H54 (cell line): ENCODE measurements at places on chromosomes 3 and 15.
A peak's percentile ranks its signal among the peaks of the same experiment; 100 is the strongest.

GRCh38 chr3:97510795-97511194, 253.8 kb upstream of the ARL6 start:
- DNase-seq: no peak

GRCh38 chr3:179772297-179772696, 119.5 kb downstream of the USP13 start:
- no peak for DNase-seq

GRCh38 chr3:8629151-8630021, 15.2 kb downstream of the SSUH2 start:
- DNase-seq: peak; percentile 87

- DNase-seq: no peak
Observed at GRCh38 chr3:125136966-125137357, 75.6 kb downstream of the SLC12A8 start.

- DNase-seq: no peak
Observed at GRCh38 chr3:146851665-146852064, 246.5 kb upstream of the PLSCR5 start.

DNA sequence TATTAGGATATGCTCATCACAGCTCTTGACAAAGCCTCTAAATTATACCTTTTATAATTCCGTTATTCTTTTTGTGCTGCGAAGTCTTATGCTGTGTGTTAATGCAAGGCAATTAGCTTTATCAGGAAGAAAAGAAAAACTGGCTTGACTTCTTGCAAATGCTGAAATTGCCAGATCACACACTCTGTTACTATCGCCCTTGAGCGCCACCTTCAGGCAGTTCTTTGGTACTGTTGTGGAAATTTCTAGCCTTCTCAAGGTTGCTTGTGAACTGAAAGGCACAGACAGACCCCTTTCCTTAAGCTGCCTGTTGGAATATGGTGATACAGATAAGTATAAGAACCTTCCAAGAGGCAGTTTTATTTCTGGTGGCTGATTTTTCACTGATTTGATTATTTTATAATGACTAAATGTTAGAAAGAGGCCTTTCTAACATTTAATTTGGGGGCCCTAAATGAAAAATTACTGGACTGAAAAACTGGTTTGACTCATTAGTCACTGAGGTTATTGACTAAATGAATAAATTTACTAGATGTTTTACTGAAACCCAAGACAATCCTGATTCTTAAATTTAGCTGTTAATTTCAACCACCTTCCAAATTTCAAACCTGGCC, 126.2 kb upstream of the RASGRP1 start:
- no peak for DNase-seq

DNA sequence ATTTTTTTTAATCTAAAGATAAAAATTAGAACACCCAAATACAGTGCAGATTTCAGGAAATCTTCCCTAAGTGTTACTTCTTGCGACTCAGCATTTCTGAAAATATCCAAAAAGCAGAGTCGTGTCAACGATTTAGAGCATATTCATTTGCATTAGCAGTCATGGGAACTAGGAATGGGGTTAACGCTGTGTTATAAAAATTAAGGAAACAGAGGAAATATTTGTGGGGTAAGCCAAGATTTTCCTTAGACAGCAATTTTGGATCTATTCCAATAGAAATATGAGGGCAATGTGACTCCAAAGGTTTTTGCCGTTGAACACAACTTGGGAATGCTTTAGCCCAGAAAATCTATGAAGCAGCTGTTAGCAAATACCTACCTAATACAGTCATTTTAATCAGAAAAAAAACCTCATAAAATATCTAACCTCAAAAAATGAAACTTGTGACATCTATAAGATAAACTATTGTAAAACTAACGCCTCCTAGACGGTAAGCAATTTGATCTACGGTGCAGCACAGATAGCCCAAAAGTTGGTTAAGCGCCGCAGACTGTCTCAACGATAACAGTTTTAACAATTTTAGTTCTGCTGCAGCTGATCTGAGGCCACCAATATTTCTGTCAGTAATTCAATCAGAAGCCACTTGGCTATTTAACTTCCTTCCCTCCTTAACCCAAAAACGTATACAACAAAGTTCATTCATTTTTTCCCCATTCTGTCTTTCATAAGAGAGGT, 5.8 kb upstream of the ATP11B start:
- no peak for DNase-seq

DNA sequence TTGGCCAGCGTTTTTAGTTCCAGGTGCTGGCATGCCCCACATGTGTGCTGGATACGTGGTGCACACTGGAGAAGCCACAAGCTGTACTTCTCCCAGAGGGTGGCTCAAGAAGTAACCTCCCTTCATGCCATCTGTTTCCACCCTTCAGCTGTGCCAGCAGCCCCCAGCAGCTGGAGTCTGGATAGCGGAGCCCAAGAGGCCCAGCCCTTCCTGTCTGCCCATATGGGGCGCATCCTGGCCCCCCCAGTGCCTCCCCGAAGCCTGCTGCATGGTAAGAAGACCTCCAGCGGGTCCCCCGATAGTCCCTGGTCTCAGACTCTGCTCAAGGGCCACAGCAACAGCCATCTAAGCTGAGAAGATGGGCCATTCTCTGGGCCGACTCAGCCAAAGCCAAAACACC, 5.8 kb upstream of the MANF start:
- no peak for DNase-seq

- DNase-seq: no peak
Observed at GRCh38 chr3:13011573-13012220, 61.5 kb downstream of the IQSEC1 start.

GRCh38 chr15:101088788-101089578, 162.9 kb downstream of the CHSY1 start:
- no peak for DNase-seq

DNA sequence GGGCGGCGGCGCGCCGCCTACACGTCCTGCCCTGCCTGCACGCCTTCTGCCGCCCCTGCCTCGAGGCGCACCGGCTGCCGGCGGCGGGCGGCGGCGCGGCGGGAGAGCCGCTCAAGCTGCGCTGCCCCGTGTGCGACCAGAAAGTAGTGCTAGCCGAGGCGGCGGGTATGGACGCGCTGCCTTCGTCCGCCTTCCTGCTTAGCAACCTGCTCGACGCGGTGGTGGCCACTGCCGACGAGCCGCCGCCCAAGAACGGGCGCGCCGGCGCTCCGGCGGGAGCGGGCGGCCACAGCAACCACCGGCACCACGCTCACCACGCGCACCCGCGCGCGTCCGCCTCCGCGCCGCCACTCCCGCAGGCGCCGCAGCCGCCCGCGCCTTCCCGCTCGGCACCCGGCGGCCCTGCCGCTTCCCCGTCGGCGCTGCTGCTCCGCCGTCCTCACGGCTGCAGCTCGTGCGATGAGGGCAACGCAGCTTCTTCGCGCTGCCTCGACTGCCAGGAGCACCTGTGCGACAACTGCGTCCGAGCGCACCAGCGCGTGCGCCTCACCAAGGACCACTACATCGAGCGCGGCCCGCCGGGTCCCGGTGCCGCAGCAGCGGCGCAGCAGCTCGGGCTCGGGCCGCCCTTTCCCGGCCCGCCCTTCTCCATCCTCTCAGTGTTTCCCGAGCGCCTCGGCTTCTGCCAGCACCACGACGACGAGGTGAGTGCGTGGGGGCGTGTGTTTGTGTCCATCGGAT, 602 bp downstream of the TRIM71 start:
- DNase-seq: no peak

DNA sequence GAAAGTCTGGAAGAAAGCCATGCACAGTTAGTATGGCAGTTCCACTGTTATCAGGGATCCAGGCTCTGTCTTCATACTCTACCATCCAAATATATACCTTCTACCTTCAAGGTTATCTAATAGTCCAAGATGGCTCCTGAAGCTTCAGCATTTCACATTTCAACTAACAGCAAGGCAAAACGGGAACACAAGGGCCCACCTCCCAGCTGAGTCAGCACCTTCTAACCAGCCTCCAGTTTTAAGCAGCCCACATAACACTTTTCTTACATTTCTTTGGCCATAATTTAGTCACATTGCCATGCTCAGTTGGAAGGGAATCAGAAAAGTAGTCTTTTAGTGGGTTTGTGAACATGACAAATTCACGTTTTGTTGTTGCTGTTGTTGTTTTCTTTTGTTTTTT, 15.4 kb upstream of the MSL2 start:
- no peak for DNase-seq

DNA sequence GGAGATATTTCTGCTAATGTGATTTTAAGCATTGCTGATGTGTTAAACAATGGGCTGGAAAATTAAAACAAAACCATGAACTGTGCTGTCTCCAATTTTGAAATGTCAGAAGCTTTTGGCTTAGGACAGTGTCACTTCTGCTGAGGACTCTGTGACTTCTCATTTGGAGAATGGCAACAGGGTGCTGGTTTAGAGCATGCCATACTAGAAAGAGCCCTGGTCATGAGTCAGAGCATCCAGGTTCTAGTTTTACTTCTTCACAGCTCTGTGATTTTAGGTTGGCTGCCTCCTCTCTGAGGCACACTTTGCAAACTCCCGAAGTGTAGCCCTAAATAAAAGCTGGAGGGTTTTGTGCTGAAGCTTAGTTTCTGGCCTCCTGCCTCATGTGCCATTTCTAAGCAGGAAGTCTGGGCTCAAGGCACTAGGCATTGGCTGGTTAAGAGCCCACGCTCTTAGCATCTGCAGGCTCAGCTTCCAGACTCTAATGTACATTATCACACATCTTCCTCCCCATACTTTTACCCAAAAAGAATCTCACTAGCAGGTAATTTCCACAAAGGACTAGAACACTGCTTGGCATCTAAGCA, 193.8 kb downstream of the CNTN3 start:
- no peak for DNase-seq

DNA sequence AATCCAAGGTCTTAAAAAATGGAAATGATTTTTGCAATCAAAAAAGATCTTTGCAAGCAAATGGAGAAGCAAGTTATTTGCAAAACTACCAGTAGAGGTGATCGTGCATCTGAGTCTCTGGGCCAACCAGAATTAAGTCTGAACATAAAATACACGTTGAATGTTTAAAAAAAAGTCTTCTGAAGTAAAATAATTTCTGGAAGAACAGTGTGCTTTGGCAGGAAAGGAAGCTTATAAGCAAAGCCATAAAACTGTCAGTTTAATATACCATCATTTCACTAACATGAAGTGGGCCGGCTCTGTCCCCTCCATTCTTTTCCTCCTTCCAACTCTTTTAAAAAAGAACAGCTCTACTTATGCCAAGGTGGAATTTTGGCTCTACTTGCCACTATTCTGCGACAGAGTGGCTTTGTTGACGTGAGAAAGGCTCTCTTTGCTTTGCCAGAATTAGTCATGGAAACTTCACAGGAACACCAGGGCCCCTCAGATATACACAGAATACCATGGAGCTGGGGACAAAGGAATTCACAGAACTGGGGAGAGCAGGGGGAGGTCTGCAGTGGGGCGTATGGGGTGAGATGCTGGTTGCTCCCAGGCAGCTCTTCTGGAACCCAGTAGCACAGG, 29.8 kb downstream of the FSTL1 start:
- DNase-seq: no peak

GRCh38 chr3:114666623-114667022, 372.8 kb downstream of the TIGIT start:
- no peak for DNase-seq

DNA sequence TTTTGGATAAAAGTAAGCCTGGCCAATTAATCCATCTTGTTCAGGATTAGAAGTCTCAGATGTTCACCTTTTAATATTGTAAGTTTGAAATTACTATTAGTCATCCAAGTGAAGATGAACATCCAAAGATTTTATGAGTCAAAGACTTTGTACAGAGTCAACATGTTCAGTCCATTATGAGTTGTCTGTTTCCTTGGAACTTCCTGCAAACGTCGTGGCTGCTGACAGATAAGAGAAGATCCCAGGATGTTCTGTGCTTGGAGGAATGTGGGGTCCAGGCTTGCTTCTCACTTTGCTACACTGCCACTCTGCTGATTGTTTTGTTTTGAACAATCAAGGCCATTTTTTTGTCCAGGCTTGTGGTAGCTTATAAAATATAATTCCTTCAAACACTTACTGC, 74.3 kb upstream of the SLCO2A1 start:
- no peak for DNase-seq

DNA sequence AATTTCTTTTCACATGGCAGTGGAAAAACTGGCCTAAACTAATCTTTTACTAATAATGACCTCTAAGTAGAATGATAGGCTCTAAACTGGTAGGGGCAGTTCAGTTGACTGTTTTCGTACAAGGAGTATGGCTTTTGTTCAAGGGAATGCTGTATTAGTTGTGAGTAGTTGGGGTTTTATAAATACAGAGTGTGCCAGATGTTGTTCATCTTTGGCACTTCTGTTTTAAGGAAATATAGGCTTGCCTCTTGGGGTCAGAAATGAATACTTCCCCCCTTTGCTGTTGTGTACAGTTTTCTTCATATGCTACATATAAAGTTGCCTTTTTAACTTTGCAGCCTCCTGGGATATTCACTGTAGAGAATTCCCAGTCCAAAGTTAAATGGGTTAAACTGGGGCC, 181.0 kb upstream of the CGNL1 start:
- DNase-seq: no peak

DNA sequence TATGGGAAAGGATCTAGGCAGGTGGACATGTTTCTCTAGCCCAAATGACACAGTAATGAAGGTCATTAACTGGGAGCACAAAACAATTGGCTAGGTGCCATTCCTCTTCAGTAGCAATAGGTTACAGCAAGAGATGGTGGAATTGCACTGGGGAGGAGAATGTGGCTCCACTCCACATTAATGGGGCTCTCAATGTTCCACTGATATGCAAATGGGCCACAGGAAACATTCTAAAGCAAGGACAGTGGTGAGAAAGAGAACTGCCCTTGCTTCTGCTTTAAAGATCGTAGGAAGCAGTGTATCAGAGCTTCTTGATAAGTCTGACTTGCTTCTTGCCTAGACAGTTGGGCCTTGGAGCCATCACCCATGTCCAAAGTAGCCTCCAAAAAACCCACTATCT, 271.4 kb upstream of the PPP2R3A start:
- DNase-seq: no peak

- no peak for DNase-seq
Observed at GRCh38 chr3:188241883-188242282, 87.9 kb downstream of the LPP start.

DNA sequence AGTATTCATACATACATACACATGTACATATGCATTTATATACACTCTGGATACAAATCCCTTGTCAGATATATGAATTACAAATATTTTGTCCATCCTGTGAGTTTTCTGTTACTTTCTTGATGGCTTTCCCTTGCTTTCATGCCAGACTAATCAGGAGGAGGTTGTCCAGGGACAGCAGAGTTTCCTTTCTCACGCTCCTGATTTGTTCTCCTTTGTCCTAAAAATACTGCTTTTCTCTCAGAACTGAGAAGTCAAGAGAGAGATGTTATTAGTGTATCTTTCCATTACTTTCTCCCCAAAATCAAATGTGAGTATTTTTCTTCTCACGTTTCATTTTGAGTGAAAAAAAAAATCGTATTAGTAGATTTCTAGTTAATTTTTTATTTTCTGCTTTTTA, 12.1 kb upstream of the TCAIM start:
- no peak for DNase-seq

DNA sequence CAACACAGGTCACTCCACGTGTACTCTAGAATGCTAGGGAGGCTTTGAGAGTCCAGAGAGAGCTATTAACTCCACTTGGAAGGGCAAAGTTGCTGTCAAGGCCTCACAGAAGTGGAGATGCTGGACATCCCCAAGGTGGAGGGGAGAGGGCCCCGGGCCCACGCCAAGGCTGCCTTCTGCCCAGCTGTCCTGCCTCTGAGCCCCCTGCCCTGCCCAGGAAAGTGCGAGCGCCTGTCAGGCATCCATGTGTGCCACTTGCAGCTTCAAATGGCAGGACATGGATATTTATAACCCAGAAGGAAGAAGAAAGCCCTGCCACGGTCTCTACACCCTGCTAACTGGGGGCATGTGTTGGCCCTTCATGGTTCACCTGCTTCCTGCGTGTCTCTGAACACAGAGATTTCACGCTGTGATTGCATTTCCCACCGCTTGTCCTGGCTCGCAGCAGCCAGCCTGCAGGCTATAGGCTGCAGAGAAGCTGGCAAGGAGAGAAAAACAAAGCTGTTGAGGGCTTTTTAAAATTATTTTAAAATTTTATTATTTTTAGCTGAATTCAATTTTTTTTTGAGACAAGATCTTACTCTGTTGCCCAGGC, 17.0 kb downstream of the ANKDD1A start:
- no peak for DNase-seq
